ENCODE measurements at places on chromosomes 4 and X.
A peak's percentile ranks its signal among the peaks of the same experiment; 100 is the strongest.

DNA sequence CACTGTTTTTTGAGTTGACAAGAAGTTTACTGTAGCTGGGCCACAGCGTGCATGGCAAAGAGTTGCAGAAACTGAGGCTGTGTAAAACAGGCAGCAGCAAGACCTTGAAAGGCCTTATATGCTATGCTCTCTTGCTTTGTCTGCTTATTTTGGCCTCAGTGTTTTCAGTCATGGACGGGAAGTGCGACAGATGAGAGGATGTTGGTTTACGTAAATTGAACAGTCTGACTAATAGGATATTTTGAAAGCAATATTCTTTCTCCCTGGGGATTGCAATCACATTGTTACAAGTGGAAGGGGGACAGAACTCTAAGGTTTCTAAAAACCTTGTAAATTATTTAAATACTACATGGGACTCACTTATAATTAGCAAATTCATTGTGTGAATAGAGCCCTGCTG lies 32.2 kb upstream of the MAGEA10 start:
- no peak for DNase-seq

- no peak for DNase-seq
Observed at GRCh38 chr4:177228599-177228998, 81.1 kb upstream of the NEIL3 start.

GRCh38 chrX:1449036-1449822 lies 3.5 kb downstream of the ASMTL start:
- DNase-seq, result no peak

GRCh38 chrX:77694491-77694890 lies 91.5 kb downstream of the ATRX start:
- no peak for DNase-seq

GRCh38 chr4:7554905-7555304 lies 120.2 kb upstream of the PSAPL1 start:
- no peak for DNase-seq

- DNase-seq, result no peak
Observed at GRCh38 chrX:136221851-136222513, 29.2 kb downstream of the MAP7D3 start.

- no peak for DNase-seq
Observed at GRCh38 chr4:167119392-167119791, 114.9 kb downstream of the SPOCK3 start.

GRCh38 chrX:113009837-113010236 lies 169.2 kb upstream of the AMOT start:
- DNase-seq, result no peak

DNA sequence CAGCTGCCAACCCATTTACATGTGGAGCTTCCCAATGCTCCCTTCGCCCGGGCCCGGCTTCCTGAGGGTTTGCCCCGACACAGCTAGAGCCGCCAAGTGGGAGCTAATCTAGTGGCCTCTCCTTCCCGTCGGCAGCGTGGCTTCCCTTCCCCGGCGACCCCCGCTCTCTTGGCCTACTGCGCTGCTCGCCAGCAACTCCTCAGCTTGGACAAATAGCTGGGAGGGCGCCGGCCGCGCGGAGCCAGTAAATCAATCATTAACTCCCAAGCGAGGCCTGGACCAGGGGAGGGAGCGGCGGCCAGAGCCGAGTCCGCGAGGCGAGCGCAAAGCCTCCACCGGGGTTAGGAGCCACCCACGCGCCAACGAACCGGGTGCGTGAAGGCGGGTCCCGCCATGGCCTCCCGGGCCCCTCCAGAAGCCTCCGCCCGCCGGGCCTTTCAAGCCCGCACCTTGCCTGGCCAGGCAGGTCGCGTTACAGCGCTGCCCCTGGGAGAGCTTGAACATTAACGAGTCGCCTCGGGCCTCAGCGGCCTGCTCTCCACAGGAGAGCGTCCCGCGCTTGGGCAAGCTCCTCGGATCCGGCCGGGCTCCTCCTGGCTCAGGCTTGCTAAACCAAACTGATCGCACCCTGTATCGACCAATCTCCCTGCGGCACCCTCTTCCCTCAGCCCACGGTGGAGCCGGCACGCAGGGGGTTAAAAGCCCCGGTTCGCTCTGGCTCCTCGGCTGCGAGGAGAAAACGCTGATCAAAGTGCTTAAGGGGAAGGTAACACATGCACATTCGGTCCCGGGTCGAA lies 10.6 kb upstream of the BCOR start:
- DNase-seq, result no peak

DNA sequence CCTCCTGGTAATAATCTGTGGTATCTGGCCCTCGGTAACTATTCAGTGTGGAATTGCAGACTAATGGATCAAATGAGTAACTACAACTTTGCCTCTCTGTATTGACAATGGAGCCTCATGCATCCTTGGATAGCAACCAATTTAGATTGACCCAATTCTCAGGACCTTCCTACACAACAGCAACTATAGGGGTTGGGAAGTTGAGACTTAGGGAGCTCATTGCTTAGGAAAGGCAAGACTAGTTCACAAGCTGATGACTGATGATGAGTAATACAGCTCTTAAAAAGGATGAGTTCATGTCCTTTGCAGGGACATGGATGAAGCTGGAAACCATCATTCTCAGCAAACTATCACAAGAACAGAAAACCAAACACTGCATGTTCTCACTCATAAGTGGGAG lies 47.5 kb upstream of the KLHL13 start:
- DNase-seq, result no peak

DNA sequence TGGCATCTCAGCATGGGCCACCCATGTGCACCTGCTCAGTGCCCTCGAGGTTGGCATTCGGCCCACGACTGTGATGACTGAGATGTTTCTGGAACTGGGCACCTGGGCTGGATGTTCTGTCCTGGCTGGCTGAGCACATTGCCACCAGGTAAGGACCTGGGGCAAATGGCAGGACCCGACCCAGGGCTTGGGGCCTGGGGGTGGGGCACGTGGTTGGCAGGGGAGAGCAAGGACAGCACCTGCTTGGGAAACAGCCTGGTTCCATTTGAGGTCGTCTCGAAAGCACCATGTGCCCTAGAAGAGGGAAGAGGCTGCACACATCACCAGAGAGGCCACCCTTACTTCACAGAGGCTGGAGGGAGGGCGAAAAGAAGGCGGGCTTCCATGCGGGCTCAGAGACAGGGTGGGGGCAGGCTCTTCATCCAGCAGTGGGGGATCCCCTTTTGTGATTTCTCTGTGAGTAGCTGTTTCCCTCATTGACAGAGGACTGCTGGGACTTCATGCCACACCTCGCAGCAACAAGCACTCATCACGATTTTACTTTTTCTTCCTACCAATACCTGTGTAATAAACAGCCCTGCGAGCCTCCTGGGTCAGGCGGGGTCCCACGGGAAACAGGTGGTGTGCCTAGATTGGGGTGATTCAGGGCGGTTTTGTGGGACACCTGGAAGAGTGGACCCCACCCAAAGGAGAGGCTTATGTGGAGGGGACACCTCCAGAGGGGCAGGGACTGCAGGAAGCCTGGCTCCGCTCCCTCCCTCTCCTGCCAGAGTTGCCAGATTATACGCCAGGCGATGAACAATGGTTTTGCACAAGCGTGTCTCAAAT lies 12.0 kb downstream of the TMEM187 start:
- no peak for DNase-seq

DNA sequence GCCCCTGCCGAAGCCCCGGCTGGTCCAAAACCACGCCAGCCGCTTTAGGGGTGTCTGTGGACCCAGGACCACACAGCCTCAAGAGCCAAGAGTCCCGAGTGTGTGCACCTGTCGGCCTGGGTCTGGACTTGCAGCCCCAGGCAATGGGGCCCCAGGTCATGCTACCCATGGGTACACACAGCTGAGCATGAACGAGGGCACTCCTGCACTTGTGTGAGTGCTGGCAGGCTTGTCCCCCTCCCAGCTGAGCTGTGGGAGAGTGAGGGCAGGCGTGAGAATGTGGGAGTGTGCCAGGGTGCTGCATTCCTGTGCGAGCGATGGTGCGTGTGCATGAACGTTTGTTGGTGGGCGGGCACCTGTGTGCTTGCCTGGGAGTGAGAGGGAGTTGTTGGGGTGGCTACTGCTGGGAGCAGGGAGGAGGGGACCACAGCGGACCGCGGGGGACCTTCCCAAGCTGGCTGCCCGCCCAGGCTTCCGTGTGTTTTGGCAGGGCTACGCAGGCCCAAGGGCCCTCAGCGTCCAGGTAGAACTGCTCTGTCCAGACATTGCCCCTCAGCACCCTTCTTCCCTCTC lies 30.8 kb downstream of the BLOC1S4 start:
- no peak for DNase-seq

DNA sequence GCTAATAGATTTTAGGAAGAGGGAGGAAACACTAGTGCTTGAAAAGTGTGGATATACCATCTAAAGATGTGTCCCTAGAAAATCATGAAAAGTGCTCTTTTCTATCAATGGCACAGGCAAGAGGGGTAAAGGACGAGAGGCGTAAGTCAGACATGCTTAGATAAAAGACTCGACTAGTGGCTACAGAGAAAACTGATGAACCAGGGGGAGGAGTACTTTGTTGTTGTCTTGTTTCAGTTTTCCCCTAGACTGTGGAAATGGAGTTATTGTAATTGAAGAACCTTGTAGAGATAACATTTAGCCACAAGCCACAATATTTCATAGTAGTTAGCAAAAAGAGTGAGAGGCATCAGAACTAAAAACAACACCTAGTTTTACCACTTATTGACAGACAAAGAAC lies 21.4 kb downstream of the GALNTL6 start:
- DNase-seq, result no peak

GRCh38 chrX:7088968-7089615 lies 58.4 kb upstream of the STS start:
- peak; percentile 53 for DNase-seq

GRCh38 chr4:84482564-84483563 lies 16.2 kb downstream of the NKX6-1 start:
- DNase-seq, result no peak

DNA sequence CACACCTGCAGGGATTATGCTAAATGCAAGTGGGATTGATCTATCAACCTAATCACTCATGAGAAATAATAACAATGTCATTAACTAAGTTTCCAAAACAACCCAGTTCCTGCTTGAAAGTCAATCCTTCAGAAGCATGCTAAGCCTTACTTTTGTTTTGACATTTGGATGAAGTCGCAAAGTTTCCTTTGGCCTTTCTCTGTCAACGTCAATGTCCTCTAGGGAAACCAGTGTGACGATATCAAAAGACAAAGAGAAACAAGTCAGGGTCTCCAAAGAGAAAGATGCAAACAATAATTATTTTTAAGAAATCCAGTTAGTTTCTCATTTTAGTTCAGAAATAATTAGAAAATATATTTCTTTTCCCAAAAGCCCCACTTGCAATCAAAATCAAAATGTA lies 86.7 kb upstream of the SRD5A3 start:
- no peak for DNase-seq

Data from stimulated activated CD4-positive, alpha-beta T cell treated with anti-CD3 and anti-CD28 coated beads, Interleukin-1b, Interleukin-23, amount 100 ng/mL, for 4 hours (primary cell).